Suppressor macrophage (primary cell): ENCODE measurements at places on chromosomes 11 and 22.

DNA sequence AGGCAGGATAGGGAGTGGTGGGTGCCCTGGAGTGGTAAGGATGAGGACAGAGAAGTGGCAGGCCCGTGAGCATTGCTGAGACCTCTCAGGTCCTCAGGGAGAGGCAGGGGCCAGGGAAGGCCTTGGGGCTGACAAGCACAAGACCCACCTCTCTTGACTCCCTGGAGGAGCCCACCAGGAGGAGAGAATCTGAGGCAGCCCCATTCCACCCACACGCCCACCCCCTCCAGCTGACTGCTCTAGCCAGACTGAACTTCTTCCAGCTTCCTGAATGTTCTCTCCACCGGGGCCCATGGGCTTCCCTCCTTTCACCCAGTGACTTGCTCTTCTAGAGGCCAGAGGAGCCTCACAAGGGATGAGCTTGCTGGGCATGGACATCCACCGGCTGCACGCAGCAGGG is 1403.0 kb downstream of the BRD1 start:
- no peak for DNase-seq

- no peak for DNase-seq
Observed at GRCh38 chr11:130369713-130370112, 55.0 kb upstream of the ZBTB44 start.

DNA sequence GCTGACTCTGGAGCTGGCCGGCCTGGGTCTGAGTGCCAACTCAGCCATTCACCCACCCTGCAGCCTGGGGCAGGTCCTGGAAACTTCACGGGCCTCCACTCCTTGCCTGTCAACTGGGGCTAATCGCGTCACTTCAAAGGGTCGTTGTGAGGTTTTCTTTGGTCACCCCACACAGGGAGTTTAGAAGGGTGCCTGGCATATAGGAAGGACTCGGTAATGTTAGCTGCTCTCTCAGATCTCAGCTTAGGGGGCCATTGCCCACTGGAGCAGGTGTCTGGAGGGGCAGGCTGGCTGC is 7.3 kb downstream of the INCENP start:
- no peak for DNase-seq

DNA sequence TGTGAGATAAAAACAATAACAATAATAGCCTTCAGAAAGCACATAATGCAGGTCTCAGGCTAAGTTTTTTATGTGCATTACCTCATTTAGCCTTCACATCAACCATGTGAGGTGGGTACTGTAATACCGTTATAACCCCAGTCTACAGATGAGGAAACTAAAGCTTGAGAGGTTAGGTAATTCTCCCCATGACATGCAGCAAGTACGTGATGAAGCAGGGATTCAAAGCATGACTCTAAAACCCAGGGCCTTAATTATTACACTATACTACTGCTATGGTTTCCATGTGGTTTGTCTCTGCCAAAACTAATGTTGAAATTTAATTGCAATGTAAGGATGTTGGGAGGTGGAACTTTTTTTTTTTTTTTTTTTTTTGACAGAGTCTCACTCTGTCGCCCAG is 37.7 kb upstream of the FDX1 start:
- DNase-seq, result peak; percentile 80

- DNase-seq, result no peak
Observed at GRCh38 chr11:27129686-27130085, 89.1 kb downstream of the BBOX1 start.

DNA sequence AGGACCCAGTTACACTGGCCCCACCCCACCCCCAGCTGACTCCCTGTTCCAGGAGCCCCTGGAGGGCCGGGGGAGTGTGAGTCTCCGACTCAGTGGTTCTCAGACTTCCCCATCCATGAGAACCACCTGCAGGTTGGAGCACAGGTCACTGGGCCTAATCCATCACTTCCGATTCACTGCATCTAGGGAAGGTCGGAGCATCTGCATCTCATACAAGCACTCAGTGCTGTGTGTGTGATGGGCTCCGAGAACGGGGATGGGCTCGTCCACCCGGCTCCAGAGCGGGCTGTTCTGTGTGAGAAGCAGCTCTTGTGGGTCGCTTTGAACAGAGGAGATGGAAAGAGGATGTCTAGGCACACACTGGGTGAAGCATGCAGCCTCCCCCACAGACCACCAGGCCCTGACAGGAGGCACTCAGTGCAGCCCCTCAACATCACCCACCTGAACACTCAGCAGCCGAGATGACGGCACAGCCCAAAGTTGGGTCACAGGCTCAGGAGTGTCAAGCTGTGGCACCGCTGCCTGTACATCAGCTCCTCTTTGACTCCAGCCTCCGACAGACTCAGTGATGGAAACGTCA is 541.4 kb downstream of the BRD1 start:
- no peak for DNase-seq

GRCh38 chr11:69231466-69232018 is 62.4 kb upstream of the MYEOV start:
- DNase-seq, result no peak

- no peak for DNase-seq
Observed at GRCh38 chr11:83990160-83990733, 704.1 kb upstream of the CCDC90B start.

GRCh38 chr11:118648291-118648690 is 31.2 kb downstream of the TREH start:
- no peak for DNase-seq

- DNase-seq, result no peak
Observed at GRCh38 chr11:17263769-17264168, 12.8 kb upstream of the NUCB2 start.

GRCh38 chr22:44807915-44808690 is 55.7 kb downstream of the ARHGAP8 start:
- DNase-seq, result no peak

- no peak for DNase-seq
Observed at GRCh38 chr22:33427461-33427860, 369.3 kb upstream of the SYN3 start.

GRCh38 chr22:48372390-48372789 is 1455.3 kb downstream of the BRD1 start:
- no peak for DNase-seq

- no peak for DNase-seq
Observed at GRCh38 chr11:118442301-118442700, 6.0 kb downstream of the KMT2A start.

DNA sequence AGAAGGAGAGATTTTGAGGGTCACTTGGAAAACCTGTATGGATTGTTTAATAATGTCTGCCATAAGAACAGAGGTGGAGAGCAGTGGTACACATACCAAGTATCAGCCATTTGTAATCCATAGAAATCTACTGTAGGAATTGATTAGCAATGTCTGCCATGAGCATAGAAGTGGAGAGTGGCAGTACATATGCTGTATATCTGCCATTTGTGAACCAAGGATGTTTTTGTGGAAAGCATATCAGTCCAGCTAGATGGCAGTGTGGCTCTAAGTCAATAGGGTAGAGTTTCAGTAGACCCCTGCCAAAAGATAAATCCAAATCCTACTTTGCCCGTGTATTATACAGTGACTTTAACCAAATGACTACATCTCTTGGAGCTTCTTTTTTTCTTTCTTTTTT is 82.9 kb upstream of the SEZ6L start:
- DNase-seq, result peak; percentile 13

DNA sequence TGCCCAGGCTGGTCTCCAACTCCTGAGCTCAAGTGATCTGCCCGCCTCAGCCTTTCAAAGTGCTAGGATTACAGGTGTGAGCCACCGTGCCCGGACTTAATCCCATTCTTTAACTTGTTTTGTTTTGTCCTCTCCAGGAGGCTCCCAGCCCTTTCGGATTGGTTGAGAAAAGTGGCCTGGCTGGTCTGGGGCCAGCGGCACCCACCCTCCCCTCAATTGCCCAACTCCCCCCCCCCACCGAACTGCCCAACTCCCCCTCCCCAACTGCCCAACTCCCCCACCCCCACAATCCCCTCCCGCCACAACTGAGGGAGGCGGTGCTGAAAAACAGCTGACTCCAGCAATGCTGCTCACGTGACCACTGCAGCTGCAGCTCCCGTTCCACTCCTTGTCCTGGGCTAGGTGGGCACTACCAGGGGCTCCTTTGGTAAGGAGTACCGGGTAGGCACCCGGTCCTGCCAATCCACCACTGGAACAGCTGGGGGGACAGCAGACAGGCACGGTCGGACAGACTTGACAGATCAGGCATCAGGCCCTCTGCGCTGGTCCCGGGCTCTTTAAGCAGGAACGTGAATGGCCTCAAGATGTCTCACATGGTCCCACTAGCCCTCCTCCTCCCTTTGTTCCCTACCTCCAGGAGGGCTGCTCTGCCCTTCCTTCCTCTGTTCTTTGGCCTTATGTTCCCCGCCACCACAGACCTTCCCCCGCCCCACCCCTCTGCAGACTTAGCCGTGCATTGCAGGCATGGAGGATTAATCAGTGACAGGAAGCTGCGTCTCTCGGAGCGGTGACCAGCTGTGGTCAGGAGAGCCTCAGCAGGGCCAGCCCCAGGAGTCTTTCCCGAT is at the start of gene TCN2:
Gene TCN2 (plus strand): TSS at position 720 of the 845 bp plus-strand sequence. CDS start 158 bp downstream, outside the sequence.
- DNase-seq, result peak; percentile 82

GRCh38 chr11:78562398-78562797 is 12.3 kb downstream of the NARS2 start:
- DNase-seq, result no peak

DNA sequence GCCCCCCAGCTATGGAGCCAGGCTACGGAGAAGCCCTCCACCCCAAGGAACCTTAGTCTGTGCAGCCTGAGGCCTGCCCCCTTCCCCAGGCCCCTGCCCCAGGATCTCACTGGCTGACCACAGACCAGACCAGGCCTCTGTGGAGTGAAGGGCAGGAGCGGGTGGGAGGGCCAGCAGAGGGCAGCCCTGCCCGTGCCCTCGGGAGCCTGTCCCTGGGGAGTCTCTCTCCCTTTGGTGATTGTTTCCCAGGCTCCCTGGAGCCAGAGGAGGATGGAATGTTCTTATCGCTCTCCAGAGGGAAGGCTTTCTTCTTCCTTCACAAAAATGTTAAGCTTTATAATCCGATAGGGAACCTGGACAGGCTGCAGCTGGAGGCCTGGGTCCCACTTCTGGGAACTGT is 455.3 kb downstream of the SOX6 start:
- no peak for DNase-seq

- peak; percentile 42 for DNase-seq
Observed at GRCh38 chr22:50548040-50548920, 2.6 kb downstream of the KLHDC7B start.

DNA sequence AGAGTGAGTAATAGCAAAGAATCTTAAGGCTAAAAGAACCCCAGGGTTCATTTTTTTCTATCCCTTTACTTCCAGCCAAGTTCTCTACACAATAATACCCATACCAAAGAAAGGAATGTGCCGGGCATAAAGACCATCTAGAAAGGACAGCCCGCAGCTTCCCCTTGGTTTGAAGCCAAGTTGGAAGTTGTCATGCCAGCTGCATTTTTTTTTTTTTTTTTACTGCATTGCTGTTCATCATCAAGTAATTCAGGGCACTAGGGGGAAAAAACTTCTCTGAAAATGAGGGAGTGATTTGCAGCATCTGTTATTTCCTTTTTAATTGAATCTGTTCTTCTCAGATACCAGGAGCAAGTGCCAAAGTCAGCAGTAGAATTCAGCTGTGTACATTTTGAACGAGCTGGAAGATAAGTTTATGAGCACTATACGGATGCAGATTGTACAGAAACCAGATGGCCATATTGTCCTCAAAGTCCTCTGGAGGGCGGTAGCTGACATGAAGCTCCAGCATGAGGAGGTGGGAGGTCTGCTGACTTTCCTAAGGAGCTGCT is 56.4 kb downstream of the UBASH3B start:
- DNase-seq, result peak; percentile 73

GRCh38 chr22:35526333-35526979 is 14.2 kb upstream of the RASD2 start:
- no peak for DNase-seq

GRCh38 chr11:12161137-12161536 is 50.7 kb downstream of the MICAL2 start:
- DNase-seq, result no peak

DNA sequence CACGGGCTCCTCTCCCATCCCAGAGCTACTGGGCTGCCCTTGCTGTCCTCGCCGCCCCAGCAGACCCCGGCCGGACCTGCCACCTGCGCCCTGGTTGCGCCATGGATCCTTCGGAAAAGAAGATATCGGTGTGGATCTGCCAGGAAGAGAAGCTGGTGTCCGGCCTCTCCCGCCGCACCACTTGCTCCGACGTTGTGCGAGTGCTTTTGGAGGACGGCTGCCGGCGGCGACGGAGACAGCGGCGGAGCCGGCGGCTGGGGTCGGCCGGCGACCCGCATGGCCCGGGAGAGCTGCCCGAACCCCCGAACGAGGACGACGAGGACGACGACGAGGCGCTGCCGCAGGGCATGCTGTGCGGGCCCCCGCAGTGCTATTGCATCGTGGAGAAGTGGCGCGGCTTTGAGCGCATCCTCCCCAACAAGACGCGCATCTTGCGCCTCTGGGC is 382 bp downstream of the RASSF10 start:
- no peak for DNase-seq

- DNase-seq, result no peak
Observed at GRCh38 chr11:118148856-118149255, 3.8 kb downstream of the SCN4B start.
